CD4-positive, alpha-beta memory T cell (primary cell): ENCODE measurements at places on chromosomes 2 and 18. TPM values are rescaled to one million over a fixed set of nuclear protein-coding genes. Genes with fewer than 3 reads are reported as not detected.

DNA sequence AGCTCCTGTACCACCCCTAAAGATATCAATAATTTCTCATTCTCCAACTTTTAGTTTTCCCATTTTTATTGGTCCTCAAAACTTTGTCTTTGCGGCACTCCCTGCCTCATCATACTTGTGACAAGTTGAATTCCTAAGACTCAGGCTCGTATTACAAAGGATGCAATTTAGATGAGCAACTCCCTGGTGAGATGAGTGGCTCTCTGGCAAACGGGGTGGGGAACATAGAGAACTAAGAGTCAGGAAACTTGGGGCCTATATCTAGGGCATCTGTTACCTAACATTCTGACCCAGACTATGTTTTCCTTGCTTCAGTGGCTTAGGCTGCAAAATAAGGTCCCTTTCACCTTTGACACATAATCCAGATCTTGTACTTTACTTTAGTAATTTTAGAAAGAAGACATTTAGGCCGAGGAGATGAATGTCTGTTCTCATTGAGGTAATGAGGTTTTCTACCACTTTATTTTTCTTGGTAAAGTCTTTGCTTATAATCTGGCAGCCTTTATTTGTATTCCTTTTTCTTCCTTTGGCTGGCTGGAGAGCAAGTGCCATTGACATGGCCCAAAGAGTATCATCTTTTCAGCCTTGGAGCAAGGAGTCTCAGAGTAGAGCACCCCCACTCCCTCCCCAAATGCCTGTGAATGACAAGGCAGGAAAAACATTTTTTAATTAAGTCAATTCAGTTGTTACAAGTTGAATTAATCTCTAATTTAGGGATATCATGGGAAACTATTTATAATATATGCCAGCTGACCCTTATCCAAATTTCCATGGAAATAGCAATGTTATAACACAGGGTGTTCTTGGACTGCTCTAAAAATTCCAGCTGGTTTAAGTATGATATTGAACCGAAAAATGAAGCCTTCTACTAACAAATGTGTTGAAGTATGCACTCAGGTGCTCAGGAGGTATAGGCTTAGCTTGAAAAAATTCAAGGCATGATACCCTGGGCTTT is 15.2 kb downstream of the TSPYL6 start:
- no peaks in the 10 kb centered on the region for H3K27me3 ChIP-seq
- H3K4me1 ChIP-seq, result no peaks in the 10 kb centered on the region
- no peak overlapping the region for H3K27ac ChIP-seq
- DNase-seq, result no peak
- H3K4me3 ChIP-seq, result no peak overlapping the region

- DNase-seq, result peak; percentile 75
- no peak overlapping the region for H3K27ac ChIP-seq
- no peaks in the 10 kb centered on the region for H3K36me3 ChIP-seq
- no peak overlapping the region for H3K4me3 ChIP-seq
- H3K4me1 ChIP-seq, result no peaks in the 10 kb centered on the region
These were observed 48.8 kb downstream of the ADNP2 start for GRCh38 chr18:80157708-80158343.

DNA sequence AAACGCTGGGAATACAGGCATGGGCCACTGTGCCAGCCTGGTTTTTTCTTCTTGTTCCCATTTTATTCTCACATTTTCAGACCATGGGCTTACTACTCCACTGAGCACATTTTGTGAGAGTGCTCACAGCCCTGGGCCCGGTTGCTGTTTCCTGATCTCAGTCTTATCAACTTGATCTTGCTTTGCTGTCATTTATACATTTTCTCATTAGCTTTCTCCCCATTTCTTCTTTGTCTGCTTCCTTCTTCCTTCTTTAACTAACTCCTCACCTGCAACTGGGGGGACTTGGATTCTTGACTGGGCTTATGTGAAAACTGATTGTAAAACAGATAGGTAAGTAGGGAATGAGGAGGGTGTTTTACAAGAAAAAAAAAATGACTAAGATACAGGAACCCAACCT is 117.3 kb downstream of the PLB1 start:
- H3K27me3 ChIP-seq, result no peaks in the 10 kb centered on the region
- no peaks in the 10 kb centered on the region for H3K36me3 ChIP-seq
- peak overlapping the region; percentile 14 for H3K4me3 ChIP-seq
- H3K27ac ChIP-seq, result peak overlapping the region; percentile 55

- H3K4me3 ChIP-seq, result no peak overlapping the region
- H3K27me3 ChIP-seq, result no peaks in the 10 kb centered on the region
- no peaks in the 10 kb centered on the region for H3K36me3 ChIP-seq
- no peaks in the 10 kb centered on the region for H3K4me1 ChIP-seq
These were observed 1441.6 kb downstream of the SUCLG1 start for GRCh38 chr2:83017366-83018090.

DNA sequence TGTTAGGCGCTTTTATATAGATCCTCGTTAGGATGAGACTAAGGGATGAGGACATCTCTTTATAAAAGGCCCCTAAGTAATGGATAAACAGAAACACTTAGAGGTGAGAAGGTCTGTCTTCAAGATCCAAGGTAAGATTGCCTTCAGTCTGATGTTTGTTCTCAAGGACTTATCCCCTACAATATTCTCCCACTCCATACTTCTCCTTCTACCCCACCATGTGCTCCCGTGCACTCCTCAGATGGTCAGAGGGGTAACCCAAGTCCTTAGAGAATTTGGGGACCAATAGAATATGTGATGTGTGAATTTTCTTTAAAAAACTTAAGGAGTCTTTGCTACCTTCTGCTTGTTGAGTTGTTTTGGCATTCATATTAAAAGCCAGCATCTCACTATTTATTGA is 23.1 kb downstream of the FOSL2 start:
- H3K27me3 ChIP-seq, result no peaks in the 10 kb centered on the region
- H3K36me3 ChIP-seq, result peaks cover 3% of the 10 kb centered on the region
- DNase-seq, result no peak
- peaks cover 13% of the 10 kb centered on the region for H3K4me1 ChIP-seq

DNA sequence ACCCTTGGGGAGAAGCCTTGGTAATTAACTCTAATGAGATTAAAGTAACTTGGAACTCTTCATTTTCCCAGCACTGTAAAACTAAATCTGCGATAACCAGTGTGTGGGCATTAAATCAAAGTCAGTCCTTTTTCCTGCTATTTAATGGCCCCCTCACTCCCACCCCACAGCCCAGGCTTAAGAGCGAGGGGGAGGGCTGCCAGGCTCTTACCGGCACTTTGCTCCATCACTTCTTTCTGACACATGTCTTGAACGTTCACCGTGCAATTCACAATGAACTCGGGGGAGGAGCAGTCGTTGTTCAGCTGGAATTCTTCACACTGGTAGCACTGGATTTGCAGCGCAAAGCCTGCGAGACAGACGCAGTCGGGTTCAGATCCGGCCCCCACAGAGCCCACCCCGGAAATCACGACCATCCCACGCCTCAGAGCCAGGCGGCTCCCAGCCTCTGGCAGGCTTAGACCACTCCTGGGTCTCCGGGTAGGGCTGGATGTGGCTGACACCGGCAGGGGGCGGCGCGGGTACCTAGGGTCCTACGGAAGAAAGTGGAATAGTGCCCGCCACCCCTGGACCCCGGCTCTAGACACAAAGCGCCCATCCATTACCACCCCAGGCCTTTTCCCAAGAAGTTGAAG is 1.7 kb downstream of the LYPD1 start:
- H3K27me3 ChIP-seq, result no peaks in the 10 kb centered on the region
- no peak for DNase-seq
- H3K4me3 ChIP-seq, result no peak overlapping the region
- no peaks in the 10 kb centered on the region for H3K36me3 ChIP-seq

DNA sequence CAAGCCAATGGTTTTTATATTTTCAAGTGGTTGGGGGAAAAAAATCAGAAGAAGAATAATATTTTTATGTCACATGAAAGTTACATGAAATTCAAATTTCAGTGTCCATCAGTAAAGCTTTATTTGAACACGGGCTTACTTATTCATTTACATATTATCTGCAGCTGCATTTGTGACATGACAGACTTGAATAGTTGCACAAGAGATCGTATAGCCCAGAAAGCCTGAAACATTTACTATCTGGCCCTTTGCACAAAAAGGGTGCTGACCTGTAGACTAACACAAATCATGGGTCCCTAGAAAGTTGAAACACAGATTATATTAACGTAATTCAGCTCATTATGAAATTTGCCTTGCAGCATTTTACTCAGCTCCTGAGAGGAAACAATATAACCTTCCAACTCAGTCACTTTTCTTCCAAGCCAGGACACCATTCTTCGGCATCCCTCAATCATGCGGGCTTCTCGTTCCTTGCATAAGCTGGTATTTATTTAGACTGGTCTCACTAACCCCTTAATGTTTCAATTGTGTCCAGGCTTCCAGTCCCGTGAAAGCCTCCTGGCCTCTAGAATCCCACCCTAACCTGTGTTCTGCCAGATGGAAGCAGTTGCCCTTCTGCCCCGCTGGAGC is 402.7 kb downstream of the SETBP1 start:
- no peaks in the 10 kb centered on the region for H3K27me3 ChIP-seq
- no peak overlapping the region for H3K27ac ChIP-seq
- H3K4me1 ChIP-seq, result no peaks in the 10 kb centered on the region
- H3K36me3 ChIP-seq, result no peaks in the 10 kb centered on the region
- H3K4me3 ChIP-seq, result no peak overlapping the region
- DNase-seq, result no peak

DNA sequence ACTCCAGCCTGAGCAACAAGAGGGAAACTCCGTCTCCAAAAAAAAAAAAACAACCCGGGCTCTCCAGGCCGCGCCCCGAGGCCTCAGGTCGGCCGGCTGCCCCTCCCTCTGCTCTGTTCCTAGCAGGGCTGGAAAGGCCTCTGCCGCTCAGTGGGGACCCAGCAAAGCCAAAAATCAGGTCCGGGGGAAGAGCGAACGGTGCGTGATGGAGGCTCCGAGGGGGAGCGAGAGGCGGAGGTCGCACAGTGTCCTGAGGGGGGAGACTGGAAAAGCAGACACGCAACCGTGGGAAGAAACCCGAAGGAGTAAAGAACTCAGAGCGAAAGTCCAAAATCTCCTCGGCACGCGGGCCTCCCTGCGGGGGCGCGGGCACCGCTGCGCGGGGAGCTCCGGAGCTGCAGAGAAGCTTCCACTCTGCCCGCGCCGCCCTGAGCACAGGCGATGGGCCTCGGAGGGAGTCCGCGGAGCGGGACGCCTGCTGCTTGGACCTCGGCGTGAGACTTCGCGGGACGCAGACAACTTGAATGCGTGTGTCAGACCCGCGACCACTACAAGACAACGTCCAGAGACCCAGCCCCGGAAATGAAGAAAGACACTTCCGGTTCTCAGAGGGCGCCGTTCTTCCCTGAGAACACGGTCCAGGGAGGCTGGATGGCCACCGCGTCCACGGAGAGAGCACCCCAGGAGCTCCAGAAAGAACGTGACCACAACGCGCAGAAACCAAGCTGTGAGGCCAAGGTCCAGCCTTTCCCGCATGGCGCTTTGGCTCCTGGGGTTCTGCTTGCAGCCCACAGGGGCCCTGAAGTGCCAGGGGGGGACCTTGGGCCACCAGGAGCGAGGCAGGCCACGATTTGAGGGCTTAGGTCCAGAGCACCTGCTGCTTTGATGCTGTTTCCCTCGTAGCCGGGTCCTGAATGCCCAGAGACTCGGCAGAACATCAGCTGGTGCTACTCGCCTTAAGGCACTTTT is 219.8 kb downstream of the DPP10 start:
- DNase-seq, result no peak
- H3K27me3 ChIP-seq, result no peaks in the 10 kb centered on the region
- no peak overlapping the region for H3K4me3 ChIP-seq
- no peaks in the 10 kb centered on the region for H3K4me1 ChIP-seq
- no peaks in the 10 kb centered on the region for H3K36me3 ChIP-seq

DNA sequence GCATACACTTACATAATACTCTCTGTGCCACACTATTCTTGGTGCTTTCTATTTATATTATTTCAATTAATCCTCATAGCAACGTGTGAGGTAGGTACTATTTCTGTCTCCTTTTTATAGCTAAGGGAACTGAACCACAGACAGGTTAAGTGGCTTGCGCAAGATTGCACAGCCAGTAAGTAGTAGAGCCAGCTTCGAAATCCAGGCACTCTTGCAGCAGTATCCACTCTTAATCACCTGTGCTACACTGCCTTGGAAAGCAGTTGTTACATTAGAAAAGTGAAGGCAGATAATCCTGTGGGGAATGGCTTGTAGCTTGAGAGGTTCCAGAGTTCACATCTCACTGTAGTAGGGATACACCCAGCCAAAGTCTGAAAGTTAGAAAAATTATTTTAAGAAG is 198.3 kb downstream of the LDLRAD4 start:
- no peaks in the 10 kb centered on the region for H3K36me3 ChIP-seq
- no peak overlapping the region for H3K27ac ChIP-seq
- peaks cover 16% of the 10 kb centered on the region for H3K4me1 ChIP-seq
- no peaks in the 10 kb centered on the region for H3K27me3 ChIP-seq
- H3K4me3 ChIP-seq, result no peak overlapping the region

- H3K4me3 ChIP-seq, result peak overlapping the region; percentile 33
- no peaks in the 10 kb centered on the region for H3K36me3 ChIP-seq
- DNase-seq, result peak; percentile 79
- H3K27me3 ChIP-seq, result no peaks in the 10 kb centered on the region
- H3K4me1 ChIP-seq, result peaks cover 100% of the 10 kb centered on the region
These were observed 7.6 kb downstream of the ITGA6 start for GRCh38 chr2:172434821-172435605.

DNA sequence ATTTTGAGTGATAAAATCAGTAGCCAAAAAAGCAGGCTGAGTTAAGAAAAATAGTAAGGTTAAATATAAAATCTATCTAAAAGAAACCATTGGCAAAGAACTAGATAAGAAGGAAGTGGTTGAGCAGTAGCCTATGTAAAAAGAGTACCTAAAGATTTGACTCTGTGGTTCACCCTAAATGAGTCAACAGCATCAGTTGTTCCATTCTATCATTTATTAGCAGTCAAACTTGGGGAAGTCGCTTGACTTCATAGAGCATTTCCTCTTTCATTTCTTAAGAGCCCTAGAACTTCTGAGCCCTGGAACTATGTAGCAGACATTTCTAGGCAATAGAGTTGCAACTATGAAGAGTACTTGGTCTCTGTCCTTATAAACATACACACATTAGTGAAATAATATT is 381.7 kb downstream of the NUP35 start:
- H3K27me3 ChIP-seq, result no peaks in the 10 kb centered on the region
- no peak overlapping the region for H3K27ac ChIP-seq
- no peak overlapping the region for H3K4me3 ChIP-seq
- no peak for DNase-seq
- H3K4me1 ChIP-seq, result no peaks in the 10 kb centered on the region
- H3K36me3 ChIP-seq, result no peaks in the 10 kb centered on the region

- no peak for DNase-seq
- no peak overlapping the region for H3K27ac ChIP-seq
- H3K4me1 ChIP-seq, result no peaks in the 10 kb centered on the region
- H3K36me3 ChIP-seq, result no peaks in the 10 kb centered on the region
These were observed 27.2 kb downstream of the G6PC2 start for GRCh38 chr2:168928113-168928831.

The UGT1A10 gene
- total RNA-seq, result not detected

The TMEM200C gene
- not detected for total RNA-seq

The LYPD6 gene
- not detected for total RNA-seq

The UGT1A4 gene
- total RNA-seq, result not detected
